ENCODE measurements at places on chromosomes 5 and 9.

GRCh38 chr5:125683669-125684068 lies 739.5 kb upstream of the GRAMD2B start:
- DNase-seq = no peak

DNA sequence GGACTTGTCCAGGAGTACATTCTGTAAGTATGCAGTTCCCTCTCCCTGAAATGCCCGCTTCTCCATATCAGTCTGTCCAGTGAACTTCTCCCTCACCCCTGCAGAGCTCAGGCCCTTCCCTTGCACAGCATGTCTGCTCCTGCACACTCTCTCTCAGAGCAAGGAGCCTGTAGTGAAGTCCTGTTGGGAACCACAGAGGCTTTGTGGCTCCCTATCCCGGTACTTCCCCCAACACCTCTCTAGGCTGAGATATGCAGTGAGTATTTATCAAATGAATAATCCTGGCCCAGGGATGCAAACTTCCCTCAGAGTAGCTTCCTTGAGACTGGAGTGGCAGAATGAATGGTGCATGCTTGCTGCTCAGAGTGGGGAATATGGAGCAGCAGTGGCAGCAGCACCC lies 48.8 kb downstream of the POC5 start:
- DNase-seq = no peak

- DNase-seq = no peak
Observed at GRCh38 chr5:107515521-107516080, 155.1 kb downstream of the EFNA5 start.

GRCh38 chr5:170120576-170120975 lies 14.9 kb downstream of the FOXI1 start:
- no peak for DNase-seq

GRCh38 chr9:2263111-2263510 lies 248.0 kb downstream of the SMARCA2 start:
- no peak for DNase-seq

DNA sequence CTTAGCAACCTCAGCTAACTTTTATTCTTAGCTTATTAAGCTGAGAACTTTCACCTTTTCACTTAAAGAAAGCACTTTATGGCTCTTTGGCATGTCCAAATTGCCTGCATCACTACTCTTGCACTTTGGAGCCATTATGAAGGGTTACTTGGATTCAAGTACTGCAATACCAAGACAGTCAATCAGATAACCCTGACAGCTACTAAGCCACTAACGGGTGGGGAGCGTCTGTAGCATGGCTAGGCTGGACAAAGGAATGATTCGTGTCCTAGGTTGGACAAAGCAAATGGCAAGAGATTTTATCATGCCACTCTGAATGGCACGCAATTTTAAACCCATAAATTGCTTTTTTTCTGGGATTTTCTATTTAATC lies 39.6 kb downstream of the TRPM6 start:
- DNase-seq = no peak

DNA sequence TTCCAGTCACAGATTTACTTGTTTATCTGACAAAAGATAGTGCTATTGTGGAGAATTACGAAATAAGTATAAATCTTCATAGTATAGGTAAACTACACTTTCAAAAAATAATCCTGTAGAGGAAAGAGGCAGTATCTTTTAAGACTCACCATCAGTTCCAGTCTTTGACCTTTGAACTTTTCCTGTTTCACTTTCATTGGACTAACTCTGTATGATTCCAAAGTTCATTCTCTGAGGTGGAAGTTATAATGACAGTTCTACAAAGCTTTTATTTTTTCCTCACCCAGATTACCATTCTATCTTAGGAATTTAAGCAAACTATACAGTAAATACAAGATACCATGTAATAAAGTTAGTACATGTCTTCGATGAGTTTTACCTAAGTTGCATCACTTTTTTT lies 901.3 kb upstream of the SEMA6A start:
- DNase-seq = no peak

DNA sequence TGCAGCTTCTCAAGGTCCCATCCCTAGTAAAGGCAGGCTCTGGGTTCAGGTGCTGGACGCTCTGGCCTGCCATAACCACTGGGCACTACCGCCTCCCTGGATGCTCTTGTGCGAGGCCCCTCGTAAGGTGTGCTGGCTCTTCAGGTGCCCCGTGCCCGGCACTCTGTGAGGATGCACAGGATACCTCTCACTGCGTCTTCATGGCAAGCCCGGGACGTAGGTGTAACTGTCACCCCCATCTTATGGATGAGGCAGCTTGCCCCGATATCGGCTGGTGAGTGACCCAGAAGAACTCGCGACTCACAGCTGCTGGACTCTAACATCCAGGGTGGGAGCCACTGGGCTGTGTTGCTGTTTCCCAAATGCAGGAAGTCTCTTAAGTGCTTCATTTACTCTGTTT lies 79.0 kb downstream of the GTF3C4 start:
- DNase-seq = no peak

DNA sequence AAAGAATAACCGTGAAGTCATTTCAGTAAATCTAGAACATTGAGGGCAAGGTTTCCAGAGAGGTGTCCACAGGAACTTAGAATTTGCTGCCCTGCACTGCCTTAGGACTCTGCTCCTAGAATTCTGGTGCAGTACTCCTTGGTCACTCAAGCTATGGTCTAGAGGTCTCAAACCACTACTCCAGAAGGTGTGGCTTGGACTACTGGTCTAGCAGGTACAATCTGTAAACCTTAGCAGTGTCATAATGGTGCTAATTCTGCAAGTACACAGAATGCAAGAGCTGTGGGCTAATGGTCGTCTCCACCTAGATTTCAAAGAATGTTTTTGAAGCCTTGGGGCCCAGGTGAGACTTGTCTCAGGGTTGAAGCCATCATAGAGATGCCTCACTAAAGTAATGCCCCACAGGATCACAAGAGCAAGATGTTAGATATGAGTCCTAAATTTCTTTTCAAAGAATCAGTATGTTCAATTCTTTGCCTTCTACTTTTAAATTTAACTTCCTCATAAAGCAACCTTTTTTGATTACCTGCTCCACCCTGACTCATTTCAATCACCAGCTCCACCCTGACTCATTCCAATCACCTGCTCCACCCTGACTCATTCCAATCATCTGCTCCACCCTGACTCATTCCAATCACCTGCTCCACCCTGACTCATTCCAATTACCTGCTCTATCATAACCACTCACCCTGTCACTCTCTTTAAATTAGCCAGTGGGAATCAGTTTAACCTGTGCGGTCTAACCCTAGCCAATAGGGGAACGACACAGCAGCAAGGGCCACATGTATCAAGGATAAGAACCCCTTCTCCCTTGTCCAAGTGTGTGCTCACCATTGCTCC lies 1111.8 kb upstream of the ACO1 start:
- no peak for DNase-seq

Measured in muscle of arm (tissue), 14 donors.